Activated CD8-positive, alpha-beta memory T cell treated with anti-CD3 and anti-CD28 coated beads for 1 hour (primary cell): ENCODE measurements at places on chromosomes 6 and 20.

DNA sequence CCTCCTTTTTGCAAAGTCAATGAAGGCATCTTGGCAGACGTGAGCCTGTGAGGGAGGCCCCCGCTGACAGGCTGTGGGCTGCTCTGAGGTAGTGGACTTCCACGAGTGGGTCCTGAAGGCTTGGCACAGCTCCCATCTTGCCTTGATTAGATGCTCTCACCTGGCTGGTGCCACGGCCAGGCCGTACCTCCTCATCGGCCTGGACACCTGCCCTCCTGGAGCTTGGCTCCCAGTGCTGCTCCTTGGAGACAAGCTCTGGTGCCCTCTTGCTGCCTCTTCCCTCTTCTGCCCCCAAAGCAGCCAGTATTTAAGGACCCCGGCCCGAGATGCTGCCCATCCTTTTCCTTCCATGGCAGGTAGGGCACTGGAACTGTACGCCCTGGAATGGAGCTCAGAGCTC, 93.5 kb downstream of the ERMARD start:
- DNase-seq = no peak

- DNase-seq = no peak
Measured at GRCh38 chr6:17281100-17281496, at the start of gene RBM24. RBM24 (plus strand) TSS chr6:17281361; CDS start chr6:17281582, 221 bp downstream.

DNA sequence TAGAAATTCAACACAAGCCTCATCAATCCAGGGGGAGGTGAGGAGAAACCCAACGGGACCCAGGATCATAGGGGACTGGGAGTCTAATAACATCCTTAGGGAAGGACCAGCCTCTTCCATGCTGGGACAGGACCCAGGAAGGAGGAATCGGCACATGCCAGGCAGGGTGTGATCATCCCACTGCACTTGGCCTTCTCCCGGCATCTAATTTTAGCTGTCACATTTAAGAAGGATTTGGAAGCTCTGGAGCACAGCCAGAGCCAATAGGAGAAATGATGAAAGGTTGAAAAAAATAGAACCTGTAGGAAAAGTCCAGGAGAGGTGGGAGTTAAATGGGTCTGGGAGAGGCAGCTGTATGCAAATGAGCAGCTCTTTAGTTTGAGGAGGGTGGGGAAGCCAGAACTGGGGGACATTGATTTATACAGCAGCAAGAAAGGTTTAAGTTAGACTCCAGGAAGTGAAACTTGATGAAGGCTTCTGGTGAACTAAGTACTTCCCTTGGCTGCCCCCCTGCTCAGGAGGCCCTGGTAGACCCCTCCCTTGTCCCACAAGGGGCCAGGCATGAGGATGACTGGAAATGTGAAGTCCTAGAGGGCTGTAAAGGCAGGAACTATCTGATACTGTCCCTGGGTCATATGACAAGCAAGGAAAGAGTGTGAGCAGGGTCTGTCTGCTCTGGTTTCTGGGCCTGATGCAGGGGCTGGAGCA, 260.3 kb downstream of the LRFN2 start:
- no peak for DNase-seq

GRCh38 chr6:124355146-124355545, 551.5 kb downstream of the NKAIN2 start:
- DNase-seq = no peak

DNA sequence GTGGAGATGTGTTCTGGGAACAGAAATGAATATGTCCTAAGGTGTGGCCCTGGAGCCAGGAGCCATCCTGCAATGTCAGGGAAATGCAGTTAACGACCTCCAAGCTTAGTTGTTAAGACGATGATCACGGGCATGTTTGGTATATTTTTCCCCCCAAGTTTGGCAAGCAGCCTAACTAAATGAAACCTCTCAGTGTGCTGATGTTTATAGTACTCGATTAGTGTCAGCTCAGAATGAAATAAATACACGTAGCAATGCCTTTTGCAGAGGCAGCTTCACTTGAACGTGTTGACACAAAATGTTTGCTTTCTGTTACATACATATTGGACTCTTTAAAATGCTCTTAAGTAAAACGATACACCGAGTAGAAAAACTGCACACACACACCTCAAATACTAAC, 76.2 kb upstream of the OLIG3 start:
- DNase-seq = no peak
